ENCODE measurements at places on chromosomes 1 and 21.

DNA sequence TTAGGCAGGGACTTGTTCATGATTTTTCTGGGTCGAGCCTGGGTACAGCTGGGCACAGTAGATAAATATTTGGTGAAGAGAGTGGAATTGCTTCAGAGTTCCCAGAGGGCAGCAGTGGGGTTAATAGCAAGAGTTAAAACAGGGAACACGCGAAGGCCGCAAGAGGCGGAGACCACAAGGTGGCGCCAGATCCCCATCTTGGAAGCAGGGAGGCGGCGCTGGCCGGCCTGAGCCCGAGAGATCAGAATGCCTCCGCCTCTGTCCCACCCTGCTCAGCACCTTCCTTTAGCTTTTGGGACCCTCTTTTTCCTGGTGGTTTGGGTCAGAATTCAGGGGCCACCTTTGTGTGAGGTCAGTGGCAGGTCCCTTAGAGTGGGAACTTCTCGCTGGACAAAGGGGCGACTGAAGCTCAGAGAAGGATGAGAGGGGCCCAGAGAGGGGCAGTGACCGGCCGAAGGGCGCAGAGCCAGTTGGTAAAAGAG lies 6.5 kb upstream of the PADI2 start:
- DNase-seq: peak; percentile 75

DNA sequence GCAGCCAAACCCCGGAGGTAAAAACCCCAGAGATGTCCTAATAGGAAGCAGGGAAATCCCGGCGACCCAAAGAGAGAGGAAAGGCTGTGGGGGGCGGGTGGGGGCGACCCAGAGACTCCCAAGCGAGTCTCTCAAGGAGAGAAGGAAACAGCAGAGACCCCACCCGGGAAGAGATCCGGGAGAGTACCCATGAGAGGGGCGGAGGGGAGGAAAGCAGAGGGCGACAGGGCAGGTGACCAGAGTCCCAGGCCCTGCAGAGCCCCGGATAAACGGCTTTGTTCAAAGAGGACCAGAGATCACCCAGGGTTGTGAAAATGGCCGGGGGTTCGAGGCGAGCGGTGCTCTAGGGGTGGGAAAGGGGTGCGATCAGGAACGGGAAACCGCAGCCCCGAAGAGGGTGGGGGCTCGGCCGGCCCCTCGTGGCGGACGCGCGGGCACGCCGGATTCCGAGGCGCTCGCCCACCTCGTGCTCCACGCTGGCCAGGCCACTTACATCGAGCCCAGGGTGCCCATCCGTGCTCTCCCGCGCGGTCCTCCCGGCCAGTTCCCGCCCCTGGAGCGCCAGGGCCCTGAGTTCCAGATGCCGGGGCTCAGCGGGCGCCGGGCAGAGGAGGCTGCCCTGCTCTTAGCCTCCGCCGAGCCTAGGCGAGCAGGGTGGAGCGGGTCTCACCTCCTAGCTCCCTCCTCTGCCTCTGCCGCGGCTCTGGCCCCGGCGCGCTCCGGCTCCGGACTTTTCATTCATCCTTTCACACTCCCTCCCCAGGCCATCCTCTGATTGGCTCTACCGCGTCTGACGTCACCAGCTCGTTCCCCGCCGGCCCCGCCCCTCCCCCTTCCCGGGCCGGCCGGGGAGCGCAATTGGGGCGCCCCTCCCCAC lies 52.3 kb downstream of the RHBG start:
- peak; percentile 81 for DNase-seq

- DNase-seq: no peak
Observed at GRCh38 chr1:19495799-19496526, 10.6 kb upstream of the CAPZB start.

- no peak for DNase-seq
Observed at GRCh38 chr1:17929224-17929623, 174.1 kb downstream of the ACTL8 start.

DNA sequence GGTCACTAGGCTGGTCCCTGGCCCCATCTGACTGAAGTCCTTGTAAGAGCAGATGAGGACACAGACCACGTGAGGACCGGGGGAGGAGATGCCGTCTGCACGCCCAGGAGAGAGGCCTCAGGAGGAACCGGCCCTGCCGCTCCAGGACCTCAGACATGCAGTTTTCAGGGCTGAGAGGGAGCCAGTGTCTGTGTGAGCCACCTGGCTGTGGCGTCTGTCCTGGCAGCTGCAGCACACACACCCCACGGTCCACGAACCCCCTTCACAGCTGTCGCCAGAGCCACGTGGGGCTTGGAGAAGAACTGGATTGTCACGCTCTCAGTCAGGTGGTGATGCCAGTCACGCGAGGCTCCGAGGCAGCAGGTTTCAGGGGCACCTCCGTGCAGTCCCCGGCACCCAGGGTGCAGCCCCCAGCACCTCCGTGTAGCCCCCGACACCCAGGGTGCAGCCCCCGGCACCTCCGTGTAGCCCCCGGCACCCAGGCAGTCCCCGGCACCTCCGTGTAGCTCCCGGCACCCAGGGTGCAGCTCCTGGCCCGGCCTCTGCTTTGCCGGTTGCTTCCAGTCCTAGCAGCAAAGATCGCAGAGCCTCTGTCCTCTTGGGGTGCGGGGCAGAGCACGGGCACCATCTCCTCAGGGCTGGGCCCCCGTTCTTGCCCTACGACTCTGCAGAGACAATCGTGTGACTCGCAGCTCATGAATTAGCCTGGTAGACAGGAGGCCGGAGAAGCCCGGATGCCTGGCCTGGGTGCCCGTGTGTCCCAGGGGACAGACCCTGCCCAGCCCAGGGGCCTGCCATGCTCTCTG lies 19.0 kb upstream of the SUMO3 start:
- no peak for DNase-seq

GRCh38 chr1:74652711-74653139 lies 20.9 kb downstream of the ERICH3 start:
- no peak for DNase-seq

DNA sequence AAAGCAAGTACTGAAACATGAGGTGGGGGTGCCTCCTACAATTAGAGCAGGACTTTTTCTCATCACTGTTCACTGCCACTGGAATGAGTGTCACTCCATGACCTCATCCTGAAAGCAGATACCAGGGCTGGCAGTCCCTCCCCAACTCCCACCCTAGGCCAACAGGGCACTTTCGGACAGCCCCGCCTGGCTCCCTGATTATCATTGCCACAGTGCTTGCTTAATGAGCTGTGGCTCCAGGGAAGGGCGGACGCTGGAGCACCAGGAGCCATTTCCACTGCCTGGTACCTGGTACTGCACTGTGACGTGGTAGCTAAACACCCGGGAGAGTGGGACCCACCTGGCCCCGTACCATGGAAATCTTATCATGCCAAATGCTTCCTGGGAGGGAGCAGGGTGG lies 22.3 kb downstream of the SLC9A1 start:
- DNase-seq: no peak

- DNase-seq: no peak
Observed at GRCh38 chr1:181061487-181061886, 27.0 kb upstream of the IER5 start.

- DNase-seq: no peak
Observed at GRCh38 chr1:33312413-33312749, 8.5 kb downstream of the A3GALT2 start.

GRCh38 chr1:3306583-3307291 lies 147.7 kb upstream of the ARHGEF16 start:
- DNase-seq: no peak

- DNase-seq: no peak
Observed at GRCh38 chr1:87273291-87273690, 55.4 kb upstream of the LMO4 start.

GRCh38 chr21:29172282-29172681 lies 41.8 kb downstream of the MAP3K7CL start:
- no peak for DNase-seq

GRCh38 chr1:73197972-73198371 lies 915.6 kb upstream of the NEGR1 start:
- DNase-seq: no peak

DNA sequence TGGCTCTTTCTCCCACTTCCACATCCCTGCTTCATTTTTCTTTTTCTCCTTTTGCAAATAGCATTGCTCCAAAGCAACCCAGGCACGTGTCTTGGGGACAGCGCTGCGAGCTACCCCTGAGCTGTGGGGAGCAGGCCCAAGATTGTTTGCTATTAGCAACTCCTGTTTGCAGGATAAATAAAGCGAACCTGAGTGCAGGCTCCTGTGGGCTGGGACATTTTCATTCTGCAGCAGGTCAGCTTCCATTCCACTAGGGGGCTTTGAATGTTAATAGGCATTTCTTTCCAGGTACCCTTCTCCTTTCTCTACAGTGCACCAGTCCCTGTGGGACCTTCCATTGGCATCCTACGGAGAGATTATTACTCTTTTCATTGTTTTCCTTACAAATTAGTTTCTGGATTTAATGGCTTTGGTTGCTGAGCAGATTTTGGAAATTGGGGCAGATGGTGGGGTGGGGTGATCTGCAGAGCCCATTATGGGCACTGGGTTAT lies 54.0 kb downstream of the OLFML3 start:
- peak; percentile 14 for DNase-seq

- DNase-seq: no peak
Observed at GRCh38 chr1:35062518-35063196, 16.5 kb upstream of the ZMYM1 start.

GRCh38 chr1:15617173-15618076 lies at the start of gene DDI2:
Gene DDI2, plus strand, starts transcription at chr1:15617458. Its CDS starts 213 bp downstream, at chr1:15617671.
- peak; percentile 93 for DNase-seq

DNA sequence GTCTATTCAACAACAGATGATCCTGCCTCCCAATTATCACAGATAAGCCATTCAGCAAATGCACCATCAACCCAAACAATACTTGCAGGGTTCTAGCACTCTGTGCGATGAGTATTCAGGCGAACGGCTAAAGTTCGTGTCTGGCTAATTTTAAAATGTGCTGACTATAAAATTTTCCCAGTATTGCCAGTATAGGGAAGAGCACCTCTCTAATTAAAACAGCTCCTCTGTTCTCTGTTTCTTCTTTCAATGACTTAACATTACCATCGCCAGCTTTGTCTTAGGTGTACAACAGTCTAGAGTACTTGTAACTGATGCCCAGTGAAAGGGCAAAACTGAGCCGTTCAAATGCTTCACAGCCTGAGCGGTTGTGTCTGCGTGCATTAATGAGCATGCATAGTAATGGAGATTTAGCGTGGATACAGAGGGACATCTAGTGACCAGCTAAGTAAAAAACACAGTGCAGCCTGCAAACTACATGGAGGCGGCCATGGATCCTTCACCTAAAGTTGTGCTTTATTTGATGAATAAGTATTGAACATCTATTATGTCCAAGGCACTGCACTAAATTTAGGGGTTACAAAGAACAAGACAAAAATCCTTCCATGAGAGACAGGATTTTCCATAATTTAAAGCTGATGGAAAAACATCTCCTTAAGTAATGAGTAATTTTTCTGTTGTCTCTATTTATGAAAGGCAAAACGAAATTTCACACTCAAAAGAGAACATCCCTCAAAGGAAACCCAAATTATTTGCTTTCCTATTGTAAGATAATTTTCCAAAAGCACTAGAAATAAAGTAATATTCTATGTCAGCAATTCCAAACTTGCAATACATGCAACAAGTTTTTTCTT lies 120.0 kb downstream of the SETD4 start:
- DNase-seq: peak; percentile 84

GRCh38 chr21:32349333-32349944 lies 43.4 kb downstream of the URB1 start:
- DNase-seq: no peak

DNA sequence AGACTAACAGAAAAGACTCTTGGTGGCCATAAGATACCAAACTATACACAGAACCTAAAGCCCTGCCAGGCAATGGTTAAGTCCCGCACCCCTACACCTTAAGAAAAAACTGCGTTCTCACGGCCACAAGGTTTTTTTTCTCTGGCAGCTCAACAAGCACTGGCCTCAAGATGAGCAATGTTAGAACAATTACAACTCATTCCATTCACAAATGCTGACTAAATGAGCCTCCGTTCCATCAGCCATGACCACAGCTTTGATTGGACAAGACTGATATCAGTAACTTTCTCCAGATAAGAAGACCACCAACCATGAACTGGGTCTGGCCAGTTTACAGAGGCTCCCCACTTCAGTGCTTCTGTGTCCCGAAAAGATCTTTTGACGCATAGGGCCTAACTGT lies 31.9 kb downstream of the SEC16B start:
- no peak for DNase-seq

- DNase-seq: no peak
Observed at GRCh38 chr1:62954758-62955157, 170.8 kb downstream of the ATG4C start.

GRCh38 chr1:1614204-1614953 lies 921 bp upstream of the MIB2 start:
- no peak for DNase-seq

GRCh38 chr1:152052606-152053005 lies 15.8 kb upstream of the S100A11 start:
- peak; percentile 83 for DNase-seq

GRCh38 chr21:27771938-27772483 lies 805.1 kb upstream of the ADAMTS5 start:
- DNase-seq: no peak

GRCh38 chr21:36858320-36858957 lies 108.0 kb downstream of the HLCS start:
- DNase-seq: no peak

DNA sequence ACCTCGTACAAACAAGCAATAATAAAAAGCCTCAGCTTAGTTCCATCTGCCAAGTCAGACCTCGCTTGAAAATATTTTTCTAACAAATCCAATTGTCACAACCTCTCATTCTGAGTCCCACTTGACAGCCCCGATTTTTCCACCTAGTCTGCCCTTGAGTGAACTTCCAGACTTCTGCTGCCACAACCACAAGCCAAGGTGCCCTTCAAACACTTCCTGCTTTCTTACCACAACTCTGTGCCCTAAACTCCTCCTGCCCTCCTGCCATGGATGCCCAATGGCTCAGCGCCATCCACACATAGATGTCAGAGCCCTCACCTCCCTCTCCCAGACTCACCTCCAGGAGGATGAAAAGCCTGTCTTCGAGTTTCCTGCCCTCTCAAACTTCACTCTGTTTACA lies 3.9 kb downstream of the TMPRSS2 start:
- DNase-seq: no peak

GRCh38 chr1:30562559-30562958 lies 160.8 kb downstream of the MATN1 start:
- no peak for DNase-seq

DNA sequence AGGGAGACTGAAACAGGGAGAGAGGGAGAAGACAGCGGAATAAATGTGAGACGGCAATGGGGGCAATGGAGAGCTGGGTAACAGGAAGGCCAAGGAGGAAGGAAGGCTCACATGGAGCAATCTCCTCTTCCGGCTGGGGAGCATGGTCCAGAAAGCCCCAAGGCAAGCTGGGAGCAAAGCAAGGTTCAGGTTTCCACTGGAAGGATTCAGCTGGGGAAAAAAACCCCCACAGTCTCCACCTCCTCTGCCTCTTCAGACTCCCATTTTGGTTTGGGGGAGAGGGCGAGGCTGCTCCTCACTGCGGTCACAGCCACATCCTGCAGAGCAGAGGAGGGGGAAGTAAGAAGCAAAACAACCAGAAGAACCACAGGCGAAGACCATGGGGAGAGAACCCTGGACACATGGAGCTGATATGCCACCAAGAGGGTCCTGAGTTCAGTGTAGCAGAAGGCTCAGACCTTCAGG lies 650 bp downstream of the TNFAIP8L2 start:
- no peak for DNase-seq

DNA sequence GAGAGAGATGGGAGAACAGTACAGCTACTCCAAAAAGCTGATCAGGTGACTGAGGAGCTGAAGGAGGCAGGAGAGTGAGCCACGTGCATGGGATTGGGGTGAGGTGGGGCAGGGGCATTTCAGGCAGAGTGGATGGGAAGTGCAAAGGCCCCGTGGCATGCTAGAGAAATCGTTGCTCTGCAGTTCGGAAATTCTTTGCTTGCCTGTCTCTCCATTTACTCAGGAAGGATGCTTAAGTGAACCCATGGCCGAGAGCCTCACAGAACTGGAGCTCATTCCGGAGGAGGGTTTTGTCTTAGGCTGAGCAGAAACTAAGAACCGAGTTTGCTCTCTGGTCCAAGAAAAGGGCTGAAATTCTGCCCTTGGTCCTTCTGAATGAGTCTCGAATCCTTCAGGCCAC lies 139.8 kb upstream of the TMEM51 start:
- DNase-seq: no peak

Data from NCI-H1105 treated with DMSO at 0.1 percent for 48 hours (cell line).